Natural killer cell (primary cell): ENCODE measurements at places on chromosomes 4 and X.

- DNase-seq, result no peak
Observed at GRCh38 chr4:170051402-170051801, 25.2 kb upstream of the MFAP3L start.

DNA sequence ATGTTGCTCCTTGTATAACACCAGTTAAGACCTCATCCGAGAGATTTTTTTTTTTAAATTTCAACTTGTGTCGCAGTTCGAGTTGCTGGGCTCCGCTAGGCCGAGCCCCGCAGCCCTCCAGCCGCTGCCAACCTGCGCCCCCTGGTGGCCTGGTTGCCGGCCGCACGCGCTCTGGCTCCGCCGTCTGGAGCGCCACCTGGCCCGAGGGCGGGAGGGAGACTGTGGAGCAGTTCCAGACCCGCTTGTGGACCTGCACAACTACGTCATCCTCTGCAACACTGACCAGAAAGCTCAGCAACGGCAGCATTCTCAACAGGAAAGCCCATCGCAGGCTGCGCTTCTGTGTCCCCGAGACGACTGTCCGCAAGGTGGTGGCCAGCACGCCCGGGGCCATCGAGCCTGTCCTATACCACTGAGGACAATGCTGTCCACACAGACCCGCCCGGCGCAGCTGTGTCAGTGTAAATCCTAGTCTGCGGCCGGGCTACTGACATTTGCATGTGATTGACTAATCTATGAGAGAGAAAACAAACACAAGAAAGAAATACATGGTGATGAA is 39.1 kb downstream of the ARL9 start:
- DNase-seq, result peak; percentile 90

- DNase-seq, result peak; percentile 67
Observed at GRCh38 chr4:1310796-1311631, 21.3 kb downstream of the MAEA start.

- no peak for DNase-seq
Observed at GRCh38 chr4:145552181-145552822, 66.9 kb upstream of the MMAA start.

GRCh38 chrX:19121898-19122640 is at the start of gene ADGRG2:
ADGRG2 (minus strand) TSS chrX:19122468; CDS start chrX:19068834, 53,634 bp downstream.
- no peak for DNase-seq

- DNase-seq, result no peak
Observed at GRCh38 chr4:182699201-182699600, 218.0 kb downstream of the DCTD start.

GRCh38 chr4:83113429-83113786 is 1.1 kb downstream of the PLAC8 start:
- peak; percentile 35 for DNase-seq

DNA sequence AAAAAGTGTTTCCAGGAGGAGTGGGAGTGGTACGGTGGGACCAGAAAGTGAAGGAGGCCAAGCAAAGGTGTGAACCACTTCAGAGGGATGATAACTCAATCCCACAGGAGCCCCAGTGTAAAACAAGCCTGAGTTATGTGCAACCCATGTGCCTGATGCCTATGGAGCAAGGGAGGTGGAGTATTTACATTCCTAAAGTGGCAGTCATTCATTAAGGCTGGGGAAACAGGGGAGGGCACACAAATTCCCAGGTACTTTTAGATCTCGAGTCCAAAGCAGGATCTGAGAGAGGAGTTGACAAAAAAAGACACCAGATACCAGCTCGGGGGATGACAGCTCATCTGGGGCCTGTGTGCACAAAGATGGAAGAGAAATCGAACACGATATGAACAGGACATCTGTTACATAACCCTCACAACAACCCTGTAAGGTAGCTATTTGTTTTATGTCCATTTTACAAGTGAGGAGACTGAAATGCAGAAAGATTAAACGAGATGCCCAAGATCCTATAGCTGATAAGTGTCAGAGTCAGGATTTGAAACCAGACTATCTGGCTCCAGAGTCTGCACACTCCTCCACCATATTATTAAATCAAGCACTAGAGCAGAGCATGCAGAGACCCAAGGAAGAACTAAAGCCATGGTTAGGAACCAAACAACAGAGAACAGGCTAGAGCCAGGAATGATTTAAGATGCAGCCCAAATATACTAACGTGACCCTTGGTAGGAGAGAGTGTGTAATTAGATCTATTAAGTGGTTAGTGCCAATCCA is 91.9 kb upstream of the MAPK10 start:
- DNase-seq, result no peak

- DNase-seq, result no peak
Observed at GRCh38 chr4:42533042-42533441, 123.9 kb downstream of the ATP8A1 start.

DNA sequence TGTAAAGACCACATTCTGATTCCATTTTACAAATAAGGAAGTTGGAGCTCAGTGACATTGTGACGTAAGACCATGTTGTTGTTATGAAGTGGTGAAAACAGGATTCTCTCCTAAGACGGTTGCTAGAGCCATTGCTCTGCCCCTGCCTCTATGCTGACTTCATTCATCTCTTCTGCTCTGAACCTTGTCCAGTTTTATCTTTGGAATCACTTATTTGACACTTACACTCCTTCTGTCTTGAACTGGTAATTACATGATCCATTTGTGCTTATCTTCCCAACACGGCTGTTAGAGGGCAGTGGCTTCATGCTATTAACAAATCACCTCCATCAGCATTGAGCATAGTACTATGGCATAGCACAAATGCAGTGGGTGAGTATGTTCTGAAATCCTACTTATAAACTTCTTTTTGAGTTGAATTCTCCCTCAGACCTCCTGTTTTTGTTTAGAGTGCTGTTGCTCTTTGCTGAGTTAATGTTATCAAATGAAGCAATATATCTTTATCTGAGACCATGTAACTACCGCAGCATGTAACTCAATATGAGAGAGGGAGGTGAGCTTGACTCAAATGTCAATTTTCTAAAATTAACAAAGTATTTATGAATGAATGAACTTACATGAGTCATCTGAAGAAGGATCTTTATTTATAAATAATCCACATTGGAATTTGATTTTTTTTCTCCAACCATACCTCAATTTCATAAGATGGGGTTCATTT is 177.8 kb downstream of the RASL11B start:
- DNase-seq, result no peak

DNA sequence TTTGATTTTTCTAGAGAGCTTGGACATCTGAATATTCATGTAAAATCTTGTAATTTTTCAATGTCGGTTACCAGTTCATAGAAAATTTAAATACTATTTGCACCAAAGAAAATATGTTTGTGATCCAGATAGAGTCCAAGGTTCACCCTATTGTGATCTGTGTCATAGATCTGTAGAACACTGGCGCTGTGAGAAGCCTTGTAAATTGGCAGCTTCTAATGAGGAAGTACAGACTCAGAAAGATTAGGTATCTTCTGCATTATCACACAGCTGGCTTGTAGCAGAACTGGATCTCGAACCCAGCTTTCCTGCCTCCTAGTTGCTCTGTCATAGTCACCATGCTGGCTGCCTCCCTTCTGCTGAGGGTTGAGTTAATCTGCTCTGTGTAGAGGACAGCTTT is 106.5 kb upstream of the PAK3 start:
- DNase-seq, result no peak

- no peak for DNase-seq
Observed at GRCh38 chrX:9252182-9252581, 212.7 kb upstream of the TBL1X start.

- no peak for DNase-seq
Observed at GRCh38 chr4:46392421-46392820, 2.5 kb upstream of the GABRA2 start.

DNA sequence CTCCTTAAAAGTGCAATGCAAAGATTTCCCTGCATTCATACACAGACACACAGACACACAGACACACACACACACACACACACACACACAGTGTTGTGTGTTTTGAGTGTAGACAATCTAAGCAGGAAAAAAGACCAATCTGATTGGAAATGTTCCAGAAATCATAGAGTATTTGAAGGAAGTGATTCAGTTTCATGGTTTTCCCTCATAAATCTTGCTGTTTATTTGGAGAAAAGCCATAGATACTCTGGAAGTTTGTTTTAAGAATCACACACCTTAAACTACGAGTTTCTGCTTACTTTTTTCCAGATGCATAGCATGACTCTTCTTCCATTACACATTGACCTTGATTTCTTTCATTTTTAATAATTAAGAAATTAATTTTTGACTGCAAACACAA is 298.5 kb upstream of the BMP3 start:
- DNase-seq, result no peak

DNA sequence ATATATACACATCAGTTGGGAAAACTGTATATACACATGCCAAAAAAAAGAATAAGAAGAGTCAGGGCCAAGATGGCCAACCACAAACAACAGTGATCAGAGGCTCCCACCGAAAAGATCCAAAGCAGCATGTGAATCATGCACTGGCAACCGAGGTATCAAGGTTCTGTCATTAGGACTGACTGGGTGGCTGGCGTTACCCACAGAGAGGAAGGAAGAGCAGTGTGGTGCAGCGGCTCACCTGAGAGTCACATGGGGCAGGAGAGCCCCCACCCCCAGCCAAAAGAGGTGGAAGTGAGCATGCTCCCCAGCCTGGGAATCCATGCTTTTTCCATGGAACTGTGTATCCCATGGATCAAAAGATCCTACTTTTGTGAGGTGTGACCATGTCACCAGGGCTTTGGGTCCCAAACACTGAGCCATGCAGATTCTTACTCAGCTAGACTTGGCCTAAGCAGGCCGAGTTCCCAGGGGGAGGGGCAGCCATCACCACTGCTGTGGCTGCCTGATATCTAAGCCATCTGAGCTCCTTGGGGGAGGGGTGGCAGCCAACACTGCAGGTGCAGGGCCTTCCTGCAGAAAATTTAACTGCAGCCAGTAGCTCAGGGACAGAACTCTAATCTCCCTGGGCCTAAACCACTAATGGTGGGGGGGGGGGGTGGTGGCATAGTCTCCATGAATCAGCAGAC is 52.8 kb downstream of the P2RY10 start:
- no peak for DNase-seq

- DNase-seq, result no peak
Observed at GRCh38 chr4:173370130-173370476, 651 bp upstream of the SAP30 start.

DNA sequence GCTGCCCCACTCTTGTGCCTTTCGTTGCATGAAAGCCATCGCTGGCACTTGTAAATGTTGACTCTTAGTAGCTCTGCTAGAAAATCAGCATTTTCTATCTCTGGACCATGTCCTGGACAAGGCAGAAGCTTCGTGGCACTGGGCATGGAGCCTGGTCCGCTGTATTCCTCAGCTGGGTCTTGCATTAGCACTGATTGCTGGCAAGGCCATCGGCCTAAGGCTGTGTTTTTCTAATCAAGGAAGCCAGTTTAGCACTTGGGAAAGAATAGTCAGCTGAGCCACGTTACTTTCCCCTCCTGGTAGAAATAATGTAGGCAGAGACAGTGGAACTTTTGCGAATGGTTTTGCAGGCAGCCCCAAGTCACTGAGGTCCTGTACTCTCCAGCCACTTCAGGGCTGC is 180.2 kb upstream of the EOLA2 start:
- DNase-seq, result no peak

GRCh38 chr4:96342790-96343455 is 503.0 kb downstream of the PDHA2 start:
- no peak for DNase-seq
